ENCODE measurements at places on chromosomes 13 and 19.

- DNase-seq, result no peak
Measured at GRCh38 chr19:50723069-50723468, at the start of gene CLEC11A. CLEC11A (plus strand) TSS chr19:50723364; CDS start chr19:50723526, 162 bp downstream.

DNA sequence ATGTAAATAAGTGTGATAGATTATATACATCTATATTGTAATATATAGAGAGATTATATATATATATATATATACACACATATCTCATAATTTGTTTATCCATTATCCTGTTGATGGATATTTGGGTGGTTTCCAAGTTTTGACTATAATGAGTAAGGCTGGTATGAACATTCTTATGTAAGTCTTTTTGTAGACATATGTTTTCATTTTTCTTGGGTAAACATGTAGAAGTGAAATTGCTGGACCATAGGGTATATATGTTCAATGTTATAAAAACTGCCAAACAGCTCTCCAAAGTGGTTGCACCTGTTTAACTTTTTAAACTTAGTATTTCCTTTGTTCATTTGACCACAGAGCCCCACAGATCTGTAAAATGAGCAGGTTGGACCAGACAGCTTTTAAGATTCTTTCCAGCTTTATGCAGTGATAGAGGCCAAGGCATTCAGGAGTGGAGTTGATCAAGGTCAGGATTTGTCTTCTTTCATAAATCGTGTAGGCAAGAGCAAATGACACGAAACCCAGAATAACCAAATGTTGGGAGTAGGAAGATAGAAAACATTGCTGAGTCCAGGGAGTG, 21.7 kb upstream of the KATNAL1 start:
- no peak for DNase-seq

GRCh38 chr13:74115133-74115532, 19.1 kb downstream of the KLF12 start:
- no peak for DNase-seq

GRCh38 chr13:67740871-67741535, 510.9 kb upstream of the PCDH9 start:
- no peak for DNase-seq

DNA sequence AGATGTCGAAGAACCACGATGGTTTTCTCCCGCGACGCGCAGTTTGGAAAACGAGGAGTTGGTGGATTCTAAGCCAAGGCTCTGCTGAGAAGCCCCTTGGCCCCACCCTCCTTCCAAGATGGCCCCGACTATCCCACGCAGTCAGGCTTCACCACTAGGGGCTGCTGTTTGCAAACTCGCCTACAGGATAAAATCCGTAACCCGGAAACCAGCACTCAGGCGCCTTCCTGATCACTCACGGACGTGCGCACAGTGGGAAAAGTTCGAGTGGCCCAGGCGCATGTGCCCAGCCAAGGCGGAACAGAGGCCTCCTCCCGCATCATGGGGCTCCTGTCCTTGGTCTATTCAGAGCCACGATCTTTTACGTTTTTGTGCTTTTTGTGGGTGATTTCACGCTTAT, 19.2 kb upstream of the UQCR11 start:
- no peak for DNase-seq
